ENCODE measurements at places on chromosomes 1 and 21.

DNA sequence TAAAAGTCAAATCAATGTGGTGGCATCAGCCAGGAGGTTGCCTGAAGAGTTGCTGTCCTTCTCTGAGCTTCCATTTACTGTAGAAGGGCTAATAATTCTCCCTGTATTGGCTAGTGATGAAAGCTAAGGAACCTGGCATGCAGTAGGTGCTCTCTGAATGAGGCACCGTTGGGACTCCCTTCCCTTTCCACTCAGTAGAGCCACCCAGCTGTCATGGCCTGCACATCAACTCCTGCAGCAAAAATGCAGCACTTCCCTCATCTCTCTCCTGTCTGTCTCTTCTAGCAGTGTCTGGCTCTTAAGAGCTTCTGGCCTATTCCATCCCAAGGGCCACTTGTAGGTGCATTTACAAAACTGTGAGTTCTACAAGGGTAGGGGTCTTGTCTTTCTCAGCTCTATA lies 369.0 kb downstream of the MATN1 start:
- DNase-seq = no peak

GRCh38 chr1:94154989-94155388 lies 34.0 kb upstream of the ABCA4 start:
- DNase-seq = no peak

GRCh38 chr1:204410688-204411450 lies 748 bp downstream of the PPP1R15B start:
- DNase-seq = no peak

DNA sequence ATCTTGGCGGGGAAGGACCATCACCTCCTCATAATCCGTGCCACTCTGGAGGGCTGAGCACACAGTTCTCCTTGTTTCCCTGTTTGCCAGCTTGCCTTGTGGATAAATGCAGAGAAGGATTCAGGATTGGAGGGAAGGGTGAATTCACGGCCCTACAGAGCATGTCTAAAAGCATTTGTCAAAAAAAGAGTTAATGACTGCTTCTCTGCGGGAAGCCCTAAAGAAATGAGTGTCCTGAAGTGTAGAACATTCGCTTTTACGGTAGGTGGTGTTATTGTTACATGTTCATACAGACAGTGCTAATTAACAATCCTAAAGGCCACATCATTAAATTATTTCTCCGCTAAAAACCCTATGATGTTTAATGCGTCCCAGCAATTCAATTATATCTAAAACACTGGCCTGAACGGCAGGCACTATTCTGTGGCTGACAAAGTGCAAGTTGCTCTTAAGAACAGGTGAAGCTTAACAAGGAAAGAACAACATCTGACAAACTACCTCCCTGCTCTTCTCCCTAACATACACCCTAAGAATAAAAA lies 112.3 kb upstream of the NFIA start:
- DNase-seq = peak; percentile 15

GRCh38 chr1:118984722-118985639 lies 3.2 kb downstream of the TBX15 start:
- DNase-seq = no peak

Measured in Panc1 (cell line).